ENCODE measurements at places on chromosomes 12 and 14.
A peak's percentile ranks its signal among the peaks of the same experiment; 100 is the strongest.

GRCh38 chr12:6268484-6269157 lies 41.9 kb upstream of the PLEKHG6 start:
- no peak for DNase-seq

- DNase-seq = no peak
These were observed 5.9 kb downstream of the DGLUCY start for GRCh38 chr14:91119556-91120311.

DNA sequence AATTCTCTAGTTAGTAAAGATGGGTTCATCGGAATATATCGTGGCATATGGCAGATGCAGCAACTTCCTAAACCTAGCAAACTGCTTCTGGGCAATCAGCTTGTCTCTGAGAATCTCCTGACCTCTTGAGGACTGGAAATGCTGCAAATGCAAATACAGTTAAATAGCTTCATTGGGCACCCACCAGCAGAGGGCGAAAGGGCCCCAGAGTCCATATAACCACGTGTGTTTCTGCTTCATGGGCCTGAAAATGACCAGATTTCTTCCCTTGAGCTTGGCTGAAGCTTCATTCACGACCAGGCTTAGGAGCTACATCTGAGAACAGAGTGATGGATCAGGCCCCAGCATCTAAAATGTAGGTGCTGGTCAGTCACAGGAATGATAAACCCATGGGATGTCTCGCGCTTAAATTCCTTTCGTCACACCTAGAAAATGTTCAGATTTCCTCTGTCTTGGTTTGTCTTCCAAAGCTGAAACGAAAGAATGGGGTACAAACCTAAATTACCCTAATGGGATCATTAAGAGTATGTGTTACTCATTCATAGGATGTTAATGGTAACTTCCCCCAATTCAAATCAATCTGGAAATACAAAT lies 1482.5 kb upstream of the TMEM132C start:
- peak; percentile 49 for DNase-seq

DNA sequence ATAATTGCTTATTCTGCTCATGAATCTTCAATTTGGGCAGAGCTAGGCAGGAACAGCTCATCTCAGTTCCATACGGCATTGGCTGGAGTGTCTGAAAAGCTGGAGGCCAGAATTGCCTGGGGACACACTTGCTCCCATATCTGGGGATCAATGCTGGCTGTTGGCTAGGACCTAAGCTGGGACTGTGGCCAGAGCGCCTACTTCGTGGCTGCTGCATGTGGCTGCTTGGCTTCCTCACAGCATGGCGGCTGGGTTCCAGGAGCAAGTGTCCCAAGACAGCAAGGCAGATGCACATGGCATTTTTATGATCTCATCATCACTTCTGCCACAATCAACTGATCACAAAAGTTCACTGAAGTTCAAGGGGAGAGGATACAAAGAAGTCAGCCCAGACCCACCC lies 200.2 kb downstream of the TTC8 start:
- DNase-seq = no peak

- DNase-seq = no peak
These were observed 52.3 kb upstream of the CCND2 start for GRCh38 chr12:4221258-4221620.

Data from activated naive CD4-positive, alpha-beta T cell treated with Interleukin-2 at 50 U/mL for 16 hours (primary cell).